ENCODE measurements at places on chromosomes 13 and 19.

- DNase-seq: peak; percentile 29
Measured at GRCh38 chr19:17075864-17076542, 426 bp downstream of the MYO9B start.

DNA sequence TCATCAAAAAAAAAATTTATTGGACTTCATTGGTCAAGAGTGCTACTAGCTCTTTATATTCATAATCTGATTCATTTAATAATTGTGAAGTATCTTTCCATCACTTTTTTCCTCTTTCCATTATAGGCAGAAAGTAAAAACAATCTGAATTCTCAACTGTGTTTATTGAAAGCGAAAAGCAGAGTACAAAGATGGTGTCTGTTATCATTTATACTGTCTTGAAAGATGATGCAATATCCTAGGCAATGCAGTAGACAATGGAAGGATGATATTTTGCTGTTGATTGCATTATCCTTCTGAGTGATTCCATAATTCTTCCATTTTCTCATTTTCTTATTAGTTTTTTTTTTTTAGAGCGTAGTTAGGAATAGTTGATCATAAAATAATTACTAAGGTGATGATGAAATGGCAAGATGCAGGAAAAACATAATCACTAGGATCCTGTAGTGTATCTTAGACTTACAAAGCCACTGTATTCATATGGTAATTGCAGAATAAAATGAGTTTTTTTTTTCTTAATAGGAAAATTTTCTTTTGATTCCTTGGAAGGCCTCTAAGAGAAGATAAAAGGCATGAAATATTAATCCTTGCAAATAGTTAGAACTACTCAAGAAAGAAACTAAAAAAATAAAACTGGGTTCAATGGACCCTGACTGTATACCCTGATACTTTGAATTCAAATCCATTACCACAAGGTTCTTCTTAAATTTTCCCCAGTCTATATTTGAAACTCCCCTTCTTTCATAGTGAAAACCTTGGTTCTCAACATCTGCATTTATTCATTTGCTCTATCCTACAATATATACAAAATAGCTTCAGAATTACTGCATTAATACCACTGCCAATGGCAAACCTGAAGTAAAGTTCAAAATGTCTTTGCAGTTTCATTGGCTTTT, 11.6 kb downstream of the URI1 start:
- DNase-seq: no peak

DNA sequence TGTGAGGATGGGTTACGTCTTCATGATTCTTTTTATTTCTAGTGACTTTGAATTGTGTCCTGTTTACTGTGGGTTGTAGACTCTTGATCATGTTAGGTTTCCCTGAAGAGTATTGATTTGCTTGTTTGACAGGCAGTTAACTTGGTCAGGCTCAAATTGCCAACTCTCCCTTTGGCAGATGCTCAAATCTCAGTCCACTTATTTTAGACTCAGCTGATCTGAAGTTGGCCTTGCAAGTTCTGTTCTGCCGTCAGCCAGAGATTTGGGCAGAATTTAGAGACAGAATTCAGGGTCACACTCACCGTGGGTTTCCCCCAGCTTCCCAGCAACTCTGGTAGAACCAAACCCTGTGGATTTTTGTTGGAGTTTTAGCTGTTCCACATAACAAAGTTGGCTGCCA, 71.6 kb upstream of the TEX29 start:
- DNase-seq: no peak

GRCh38 chr13:95921485-95921884, 131.7 kb downstream of the UGGT2 start:
- DNase-seq: no peak

DNA sequence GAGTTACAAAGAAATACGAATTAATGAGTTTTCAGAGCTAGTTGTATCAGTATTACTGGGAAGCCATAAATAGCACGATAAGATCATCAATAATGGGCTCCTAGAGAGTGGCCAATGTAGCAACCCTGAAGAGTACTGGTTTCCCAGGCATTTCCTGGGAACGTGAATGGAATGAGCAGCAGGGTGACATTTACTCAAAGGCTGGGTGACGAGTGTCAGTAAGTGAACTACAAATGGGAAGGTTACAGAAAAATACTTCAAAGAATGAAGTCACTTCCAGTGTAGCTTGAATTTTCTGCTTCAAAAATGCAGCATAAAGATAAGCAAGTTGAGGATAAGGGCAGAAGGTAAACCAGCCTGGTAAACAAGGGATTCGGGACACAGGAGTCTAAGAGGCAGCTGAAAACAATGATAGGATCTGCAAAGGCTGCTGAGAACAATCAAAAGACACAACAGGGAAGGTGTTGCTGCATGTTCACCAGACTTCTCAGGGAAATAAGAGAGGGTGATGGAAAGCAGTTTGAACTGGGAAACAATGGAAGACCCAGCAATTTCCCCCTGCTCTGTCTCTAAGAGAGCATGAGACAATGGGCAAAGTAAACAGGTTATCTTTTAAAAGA, 48.6 kb upstream of the POSTN start:
- no peak for DNase-seq
